ENCODE measurements at places on chromosomes 3 and 15. TPM values are rescaled to one million over a fixed set of nuclear protein-coding genes. Genes with fewer than 3 reads are reported as not detected.

GRCh38 chr3:137944593-137944992, 65.4 kb upstream of the CLDN18 start:
- no peak for DNase-seq

DNA sequence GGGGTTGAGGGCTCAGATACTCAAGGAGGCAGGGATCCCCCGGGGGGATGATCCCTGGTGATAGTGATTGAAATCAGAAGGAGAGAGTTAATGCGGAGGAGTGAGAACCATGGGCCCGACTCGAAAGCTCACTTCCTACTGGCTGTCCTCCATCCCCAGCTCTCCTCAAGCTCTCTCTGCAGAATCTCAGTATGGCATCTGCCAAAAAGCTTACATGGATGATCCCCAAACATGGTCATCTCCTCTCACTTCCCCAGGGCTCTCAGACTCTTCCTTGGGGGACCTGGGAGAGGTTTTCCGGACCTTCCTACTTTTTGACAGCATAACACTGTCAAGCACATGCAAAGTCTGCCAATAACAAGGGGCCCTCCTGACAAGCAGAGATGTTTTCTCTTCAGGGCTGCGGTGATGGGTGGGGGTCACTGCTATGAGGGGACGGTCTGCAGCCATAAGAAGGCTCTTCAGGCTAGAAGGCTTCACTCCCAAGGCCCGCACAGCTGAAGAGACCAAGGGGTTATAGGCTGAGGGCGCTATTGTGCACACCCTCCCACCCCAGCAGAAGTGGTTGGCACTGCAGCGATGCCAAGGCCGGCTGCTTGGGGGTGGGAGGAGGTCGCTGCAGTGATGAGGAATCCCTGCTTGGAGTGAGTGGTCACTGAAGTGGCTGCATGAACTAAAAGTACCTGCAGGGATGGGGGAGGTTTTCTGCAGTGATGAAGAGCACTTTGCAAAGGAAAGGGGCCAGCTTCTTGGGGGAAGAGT, 828 bp upstream of the VWA5B2 start:
- no peak for DNase-seq

- DNase-seq, result no peak
Measured at GRCh38 chr3:42736531-42736930, 33.9 kb upstream of the HHATL start.

Gene MESP1
- total RNA-seq, result not detected

Gene NR2C2
- 54.3 TPM for total RNA-seq

DNA sequence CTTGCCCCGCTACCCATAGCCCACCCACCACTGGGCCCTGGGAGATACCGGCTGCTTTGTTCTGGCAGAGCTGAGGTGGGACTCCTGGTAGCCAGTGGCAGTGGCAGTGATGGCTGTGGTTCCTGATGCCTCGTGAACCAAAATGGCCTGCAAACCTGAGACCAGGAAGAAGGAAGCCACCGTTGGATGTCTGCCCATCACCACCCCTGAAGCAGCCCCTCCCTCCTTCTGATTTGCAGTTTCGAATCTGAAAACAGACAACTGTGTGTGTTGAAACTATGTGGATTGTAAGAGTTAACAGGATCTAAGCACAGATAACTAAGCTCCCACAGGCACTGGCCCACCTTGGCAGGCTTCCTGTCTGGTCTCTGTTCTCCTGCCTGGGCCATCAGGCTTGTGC, 66.6 kb downstream of the NUP210 start:
- DNase-seq, result no peak

DNA sequence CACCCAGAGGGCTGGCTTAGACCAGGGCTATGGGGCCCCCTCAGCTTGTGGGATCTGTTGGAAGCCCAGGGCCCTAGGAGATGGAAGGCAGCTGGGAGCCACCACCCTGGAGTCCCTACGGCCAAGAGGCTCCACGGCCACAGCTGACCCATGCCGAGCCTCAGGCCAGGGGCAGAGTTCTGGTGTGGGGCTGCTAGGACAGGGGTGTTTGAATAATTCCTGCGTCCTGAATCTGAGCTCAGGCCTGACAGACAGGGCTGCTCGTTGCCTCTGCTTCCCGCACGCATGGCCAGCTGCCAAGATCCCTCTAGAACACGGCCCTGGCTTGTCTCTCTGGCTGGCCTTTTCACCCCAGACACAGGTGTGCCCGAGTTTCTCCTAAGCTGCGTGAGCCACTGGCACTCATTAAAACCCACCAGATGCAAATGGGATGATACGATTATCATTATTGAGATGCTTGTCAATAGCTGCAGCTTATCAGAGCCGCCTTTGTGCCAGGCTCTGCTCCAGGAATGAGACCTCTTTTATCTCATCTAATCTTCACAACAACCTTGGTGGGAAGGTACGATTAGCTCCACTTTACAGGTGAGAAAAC, 70.2 kb downstream of the EFCAB12 start:
- DNase-seq, result no peak

Gene CELF6
- 6.8 TPM for total RNA-seq

DNA sequence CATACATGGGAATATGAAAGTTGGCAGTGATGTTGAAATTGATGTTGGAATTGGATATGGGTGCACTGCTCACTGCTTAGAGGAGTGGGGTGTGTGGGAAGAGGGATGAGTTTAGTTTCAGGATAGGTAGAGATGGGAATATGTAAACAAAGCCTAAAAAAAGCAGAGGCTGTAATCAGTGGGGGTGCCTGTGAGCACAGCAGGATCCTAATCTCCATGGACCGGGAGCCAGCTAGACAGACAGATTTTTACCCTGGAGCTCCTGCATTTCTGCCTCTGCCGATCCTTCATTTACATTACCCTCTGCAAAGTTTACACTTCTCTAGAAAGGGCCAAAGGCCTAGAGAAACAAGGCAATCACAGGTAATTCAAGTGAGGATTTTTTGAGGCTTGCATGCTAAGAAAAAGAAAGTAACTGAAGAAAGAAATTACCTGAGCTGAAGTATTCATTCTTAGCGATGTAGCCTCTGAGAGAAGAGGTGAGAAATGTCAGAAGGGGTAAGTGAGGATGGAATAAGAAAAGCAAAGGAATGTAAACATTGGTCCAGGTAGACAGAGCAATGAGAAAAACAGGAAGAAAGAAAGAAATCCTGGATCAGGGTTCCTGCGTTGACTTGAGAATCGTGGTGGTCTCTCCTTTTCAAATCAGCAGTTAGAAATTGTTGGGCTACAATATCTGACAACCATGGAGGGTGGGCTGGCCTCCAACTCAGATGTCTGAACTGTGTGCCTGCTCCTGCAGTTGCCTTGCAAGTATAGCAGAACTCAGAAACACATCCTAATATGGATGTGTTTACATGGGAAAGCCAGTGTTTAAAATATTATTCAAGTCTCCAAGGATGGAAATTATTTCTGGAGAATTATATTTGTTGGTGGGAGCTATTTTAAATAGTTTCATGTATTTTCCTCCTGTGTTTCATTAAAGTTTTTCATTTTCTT, 79.8 kb downstream of the CRTC3 start:
- DNase-seq, result no peak

All from uterus (tissue), 4 donors.